Stimulated activated CD8-positive, alpha-beta memory T cell treated with anti-CD3 and anti-CD28 coated beads, Interleukin-15, amount 100 ng/mL, for 1 hour (primary cell): ENCODE measurements at places on chromosomes 12 and 14.

DNA sequence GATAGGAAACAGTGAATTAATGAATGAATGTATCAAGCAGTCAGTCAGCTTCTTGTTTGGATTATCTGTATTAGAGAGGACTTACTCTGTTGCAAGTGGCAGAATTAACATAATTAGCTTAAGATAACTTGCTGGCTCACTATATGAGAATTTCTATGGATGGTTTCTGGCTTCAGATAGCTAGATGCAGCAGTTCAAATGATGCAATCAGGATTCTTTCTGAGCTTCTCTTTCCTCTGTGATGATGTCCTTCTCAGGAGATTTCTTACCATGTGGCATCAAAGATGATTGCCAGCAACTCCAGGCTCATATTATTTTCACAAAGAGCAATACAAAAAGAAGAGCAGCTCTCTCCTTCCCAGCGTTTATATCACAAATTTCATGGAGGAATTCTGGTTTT lies 30.7 kb downstream of the FRMD6 start:
- DNase-seq, result no peak

DNA sequence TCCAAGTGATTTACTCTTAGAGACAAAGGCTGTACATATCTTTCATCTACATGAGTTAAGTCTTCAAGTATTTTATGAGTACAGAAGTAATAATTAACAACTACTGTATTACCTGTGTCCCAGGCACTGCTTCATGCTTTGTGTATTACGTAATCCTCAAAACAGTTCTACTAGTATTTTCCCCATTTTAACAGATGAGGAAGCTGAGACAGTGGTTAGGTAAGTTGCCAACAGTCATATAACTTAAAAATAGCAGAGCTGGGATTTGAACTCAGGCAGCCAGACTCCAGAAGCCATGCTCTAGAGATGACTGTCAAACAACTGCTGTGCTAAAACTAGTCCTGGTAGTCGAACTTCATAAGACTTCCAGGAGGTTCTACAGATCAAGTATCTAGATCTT lies 10.7 kb downstream of the TRMT5 start:
- no peak for DNase-seq

DNA sequence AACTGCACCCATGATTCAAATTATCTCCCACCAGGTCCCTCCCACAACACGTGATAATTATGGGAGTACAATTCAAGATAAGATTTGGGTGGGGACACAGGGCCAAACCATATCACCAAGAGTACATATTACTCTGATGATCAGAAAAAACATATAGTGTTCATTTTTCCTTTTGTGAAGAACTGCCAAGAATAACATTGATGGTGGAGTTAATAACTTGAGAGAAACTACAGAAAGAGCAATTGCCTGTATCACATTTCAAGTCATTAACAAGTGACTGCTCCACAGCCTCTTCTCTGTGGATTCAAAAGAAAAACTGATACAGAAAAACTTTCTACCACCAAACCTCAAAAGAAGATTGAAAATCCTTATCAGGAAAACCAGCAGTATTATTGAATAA lies 34.7 kb downstream of the GRIP1 start:
- no peak for DNase-seq

GRCh38 chr12:78938341-78939084 lies 73.9 kb downstream of the SYT1 start:
- no peak for DNase-seq

- no peak for DNase-seq
Measured at GRCh38 chr12:120668091-120668867, 18.7 kb upstream of the MLEC start.

DNA sequence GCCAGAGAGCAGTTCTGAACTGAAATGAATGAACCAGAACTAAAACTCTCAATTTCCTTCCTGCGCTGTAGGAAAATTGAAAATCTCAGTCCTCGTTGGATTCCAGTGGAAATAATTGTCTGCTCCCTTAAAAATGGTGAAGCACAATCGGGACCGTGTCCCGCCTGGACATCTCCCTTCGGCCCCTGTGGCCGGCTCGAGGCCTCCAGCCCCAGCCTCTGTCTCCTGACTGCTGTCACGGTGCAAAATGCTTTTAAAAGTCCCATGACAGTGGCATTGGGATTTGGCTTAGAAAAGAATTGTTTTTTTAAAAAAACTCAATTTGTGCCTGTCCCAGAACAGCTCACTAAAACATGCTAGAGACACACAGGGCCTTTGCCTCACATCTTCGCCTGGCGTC lies 142.5 kb downstream of the ZNF664 start:
- DNase-seq, result no peak
